ENCODE measurements at places on chromosomes 7 and 10. TPM values are rescaled to one million over a fixed set of nuclear protein-coding genes. Genes with fewer than 3 reads are reported as not detected.

Gene CLRN3
- total RNA-seq: 5.7 TPM

Gene PRSS58
- not detected for total RNA-seq

- DNase-seq: no peak
These were observed 19.1 kb upstream of the PRRT4 start for GRCh38 chr7:128380483-128381106.

- DNase-seq: no peak
These were observed 224.1 kb downstream of the DOCK4 start for GRCh38 chr7:111982133-111982532.

- no peak for DNase-seq
These were observed 324.2 kb upstream of the ZMIZ1 start for GRCh38 chr10:78744491-78745090.

DNA sequence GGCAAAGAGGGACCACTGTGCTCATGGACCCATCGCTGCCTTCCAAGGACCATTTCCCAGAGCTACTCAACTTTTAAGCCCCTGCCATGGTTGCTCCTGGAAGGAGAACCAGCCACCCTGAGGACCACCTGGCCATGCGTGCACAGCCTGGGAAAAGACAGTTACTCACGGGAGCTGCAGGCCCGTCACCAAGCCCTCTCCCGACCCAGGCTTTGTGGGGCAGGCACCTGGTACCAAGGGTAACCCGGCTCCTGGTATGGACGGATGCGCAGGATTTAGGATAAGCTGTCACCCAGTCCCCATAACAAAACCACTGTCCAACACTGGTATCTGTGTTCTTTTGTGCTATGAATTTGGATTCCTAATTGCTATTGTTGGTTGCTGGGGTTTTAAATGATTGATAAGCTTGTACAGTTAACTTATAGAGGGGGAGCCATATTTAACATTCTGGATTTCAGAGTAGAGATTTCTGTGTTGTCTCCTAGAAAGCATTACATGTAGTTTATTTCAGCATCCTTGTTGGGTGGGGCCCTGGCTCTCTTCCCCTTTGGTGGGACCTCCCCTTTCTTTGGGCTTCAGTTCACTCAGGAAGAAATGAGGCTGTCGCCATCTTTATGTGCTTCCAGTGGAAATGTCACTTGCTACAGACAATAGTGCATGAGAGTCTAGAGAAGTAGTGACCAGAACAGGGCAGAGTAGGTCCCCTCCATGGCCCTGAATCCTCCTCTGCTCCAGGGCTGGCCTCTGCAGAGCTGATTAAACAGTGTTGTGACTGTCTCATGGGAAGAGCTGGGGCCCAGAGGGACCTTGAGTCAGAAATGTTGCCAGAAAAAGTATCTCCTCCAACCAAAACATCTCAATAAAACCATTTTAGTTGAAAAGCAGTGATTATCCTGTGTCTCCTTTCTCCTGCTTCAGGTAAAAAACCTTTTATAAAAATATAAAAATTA is 19.4 kb downstream of the LAT2 start:
- DNase-seq: no peak

Data from liver (tissue), 10 donors.